ENCODE measurements at places on chromosomes 5 and 9. TPM values are rescaled to one million over a fixed set of nuclear protein-coding genes. Genes with fewer than 3 reads are reported as not detected.

TAS2R1 gene
- polyA plus RNA-seq: not detected

PCDHGB6 gene
- polyA plus RNA-seq: 4.3 TPM

GRCh38 chr9:138103849-138104206 is 226.2 kb downstream of the CACNA1B start:
- no peaks in the 10 kb centered on the region for H3K4me1 ChIP-seq
- H3K27me3 ChIP-seq: no peaks in the 10 kb centered on the region
- peak; percentile 35 for DNase-seq
- no peaks in the 10 kb centered on the region for H3K36me3 ChIP-seq

NR4A3 gene
- 0.05 TPM for polyA plus RNA-seq

OR1K1 gene
- not detected for polyA plus RNA-seq

DNA sequence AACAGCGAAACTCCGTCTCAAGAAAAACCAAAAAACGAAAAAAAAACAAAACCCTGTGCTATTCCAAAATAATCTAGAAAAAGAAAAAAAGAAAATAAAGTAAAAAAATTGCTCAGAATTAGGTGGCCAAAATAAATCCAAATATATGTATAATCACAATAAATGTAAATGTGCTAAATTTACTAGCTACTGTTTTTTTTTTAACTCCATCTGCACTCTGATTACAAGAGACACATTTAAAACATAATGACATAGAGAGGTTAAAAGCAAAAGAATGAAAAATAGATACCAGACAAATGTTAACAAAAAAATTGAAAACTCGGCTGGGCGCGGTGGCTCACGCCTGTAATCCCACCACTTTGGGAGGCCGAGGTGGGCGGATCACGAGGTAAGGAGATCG is 66.1 kb downstream of the FGF1 start:
- H3K27ac ChIP-seq: no peak overlapping the region
- no peaks in the 10 kb centered on the region for H3K27me3 ChIP-seq
- H3K4me1 ChIP-seq: no peaks in the 10 kb centered on the region
- DNase-seq: no peak
- no peak overlapping the region for H3K4me3 ChIP-seq
- no peaks in the 10 kb centered on the region for H3K36me3 ChIP-seq

GRCh38 chr9:136563646-136564325 is 17.9 kb upstream of the NOTCH1 start:
- DNase-seq: no peak
- no peaks in the 10 kb centered on the region for H3K36me3 ChIP-seq
- no peak overlapping the region for H3K4me3 ChIP-seq
- no peaks in the 10 kb centered on the region for H3K27me3 ChIP-seq
- H3K4me1 ChIP-seq: peaks cover 38% of the 10 kb centered on the region
- no peak overlapping the region for H3K27ac ChIP-seq

DNA sequence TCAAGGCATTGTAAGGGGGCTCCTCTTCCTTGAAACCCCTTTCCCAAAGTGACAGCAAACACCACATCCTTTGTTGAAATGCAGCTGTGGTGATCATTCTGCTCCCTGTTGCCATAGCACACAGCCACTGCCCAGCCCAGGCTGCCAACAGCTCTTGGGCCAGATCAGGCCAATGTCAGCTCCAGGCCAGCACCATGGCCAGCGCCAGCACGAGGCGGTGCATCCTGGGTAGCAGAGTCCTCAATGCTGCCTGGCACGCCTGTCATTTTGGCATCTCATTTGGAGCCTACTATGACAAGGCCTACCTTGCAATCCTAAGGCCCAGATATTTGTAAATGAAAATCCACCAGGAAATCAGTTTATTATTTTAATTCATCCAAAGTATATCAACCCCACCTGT is 390.6 kb downstream of the DNAH5 start:
- H3K27me3 ChIP-seq: no peaks in the 10 kb centered on the region
- no peaks in the 10 kb centered on the region for H3K4me1 ChIP-seq
- no peak overlapping the region for H3K4me3 ChIP-seq
- peak; percentile 82 for DNase-seq
- H3K36me3 ChIP-seq: no peaks in the 10 kb centered on the region

PCDH1 gene
- polyA plus RNA-seq: 120 TPM

GRCh38 chr9:21813575-21814473 is 11.4 kb downstream of the MTAP start:
- no peak overlapping the region for H3K27ac ChIP-seq
- H3K36me3 ChIP-seq: peaks cover 70% of the 10 kb centered on the region
- H3K27me3 ChIP-seq: no peaks in the 10 kb centered on the region
- no peak overlapping the region for H3K4me3 ChIP-seq
- peaks cover 2% of the 10 kb centered on the region for H3K4me1 ChIP-seq

GOLPH3 gene
- polyA plus RNA-seq: 36.6 TPM

- no peak overlapping the region for H3K4me3 ChIP-seq
- H3K4me1 ChIP-seq: no peaks in the 10 kb centered on the region
- H3K27ac ChIP-seq: no peak overlapping the region
- no peak for DNase-seq
- H3K36me3 ChIP-seq: no peaks in the 10 kb centered on the region
- H3K27me3 ChIP-seq: no peaks in the 10 kb centered on the region
Observed at GRCh38 chr5:62585751-62586150, 7.1 kb downstream of the LRRC70 start.

CDH12 gene
- polyA plus RNA-seq: not detected

DNA sequence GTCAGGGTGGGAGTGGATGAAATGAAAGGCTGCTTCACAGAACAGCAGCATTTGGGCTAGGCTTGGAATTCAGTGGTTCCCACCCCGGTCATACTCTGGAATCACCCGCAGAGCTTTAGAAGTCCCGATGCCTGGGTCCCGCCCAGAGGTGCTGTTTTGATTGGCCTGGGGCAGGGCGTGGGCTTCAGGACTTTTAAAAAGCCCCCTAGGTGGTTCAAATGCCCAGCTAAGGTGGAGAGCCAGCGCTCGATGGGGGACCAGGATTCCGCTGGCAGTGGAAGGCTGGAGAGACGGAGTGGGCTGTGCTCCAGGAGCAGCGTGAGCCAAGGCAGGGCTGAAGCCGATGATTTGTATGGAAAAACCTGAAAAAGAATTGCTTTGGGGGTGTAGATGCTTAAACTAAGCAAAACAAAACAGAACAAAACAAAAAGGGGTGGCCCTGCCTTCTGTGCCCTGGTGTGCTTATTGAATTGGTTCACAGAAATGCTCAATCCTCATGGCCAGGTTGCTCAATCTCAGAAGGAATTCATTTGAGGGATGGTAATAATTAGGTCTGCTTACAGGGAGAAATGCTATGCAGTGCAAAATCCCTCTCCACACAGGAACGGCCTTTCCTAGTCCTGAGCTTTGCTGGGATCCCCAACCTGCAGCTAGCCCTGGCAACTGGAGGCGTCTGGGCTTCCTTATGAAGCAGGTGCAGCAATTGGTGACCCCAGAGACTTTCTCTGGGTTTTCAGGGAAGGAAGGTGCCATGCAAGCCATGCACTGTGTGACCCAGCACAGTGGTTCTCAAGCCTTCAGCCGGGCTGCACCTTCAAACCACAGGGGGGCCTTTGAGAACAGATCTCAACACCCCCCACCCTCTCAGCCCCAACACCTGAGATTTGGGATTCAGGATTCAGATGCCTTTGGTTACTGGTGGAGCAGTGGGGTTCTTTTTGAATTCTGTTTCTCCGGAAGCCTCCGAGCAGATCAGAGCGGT is 174.0 kb upstream of the ZNF618 start:
- H3K4me3 ChIP-seq: no peak overlapping the region
- no peak for DNase-seq
- no peaks in the 10 kb centered on the region for H3K27me3 ChIP-seq

DNA sequence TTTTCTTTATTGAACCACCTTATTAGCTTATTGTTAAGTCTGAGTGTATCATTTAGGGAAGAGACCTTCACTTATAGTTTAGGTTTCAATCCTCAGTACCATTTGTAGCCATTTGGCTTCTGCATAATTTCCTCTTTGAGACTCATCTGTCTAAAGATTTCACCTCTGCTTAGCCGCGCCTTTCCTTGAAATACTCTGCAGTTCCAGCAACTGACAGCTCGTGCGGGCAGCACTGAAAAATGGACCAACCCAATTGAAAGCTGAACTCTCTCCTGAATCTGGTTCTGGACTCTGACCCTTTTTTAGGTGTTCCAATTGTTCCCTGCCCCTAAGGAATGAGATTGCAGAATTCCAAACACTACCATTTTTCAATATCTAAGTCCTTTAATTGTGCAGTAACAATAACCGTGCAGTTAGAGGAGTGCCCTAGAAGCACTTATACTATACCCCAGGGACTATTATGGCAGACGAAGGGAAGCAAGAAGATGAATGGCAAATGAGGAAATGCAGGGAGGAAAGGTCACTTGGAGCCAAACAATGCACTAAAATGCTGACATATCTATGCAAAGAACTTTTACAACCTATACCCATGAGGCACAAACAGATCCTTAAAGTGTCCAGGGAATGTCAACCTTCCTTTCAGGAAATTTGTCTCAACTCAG is 50.1 kb upstream of the PDE4D start:
- no peak overlapping the region for H3K4me3 ChIP-seq
- H3K4me1 ChIP-seq: no peaks in the 10 kb centered on the region
- H3K27ac ChIP-seq: no peak overlapping the region
- H3K27me3 ChIP-seq: no peaks in the 10 kb centered on the region

GRCh38 chr5:82664732-82665131 is 386.6 kb upstream of the RPS23 start:
- no peaks in the 10 kb centered on the region for H3K27me3 ChIP-seq
- no peak overlapping the region for H3K27ac ChIP-seq
- H3K4me1 ChIP-seq: no peaks in the 10 kb centered on the region
- H3K4me3 ChIP-seq: no peak overlapping the region
- no peak for DNase-seq

- H3K27me3 ChIP-seq: no peaks in the 10 kb centered on the region
- H3K4me3 ChIP-seq: no peak overlapping the region
- H3K4me1 ChIP-seq: no peaks in the 10 kb centered on the region
Observed at GRCh38 chr5:179221196-179221876, 123.9 kb downstream of the ADAMTS2 start.

- no peaks in the 10 kb centered on the region for H3K4me1 ChIP-seq
- no peak overlapping the region for H3K4me3 ChIP-seq
- no peak overlapping the region for H3K27ac ChIP-seq
- H3K27me3 ChIP-seq: no peaks in the 10 kb centered on the region
Observed at GRCh38 chr5:647727-648126, 35.6 kb downstream of the CEP72 start.

GRCh38 chr5:10064546-10065195 is 185.0 kb downstream of the ATPSCKMT start:
- no peaks in the 10 kb centered on the region for H3K27me3 ChIP-seq
- DNase-seq: no peak
- no peak overlapping the region for H3K4me3 ChIP-seq
- no peak overlapping the region for H3K27ac ChIP-seq
- no peaks in the 10 kb centered on the region for H3K36me3 ChIP-seq
- H3K4me1 ChIP-seq: no peaks in the 10 kb centered on the region

DNA sequence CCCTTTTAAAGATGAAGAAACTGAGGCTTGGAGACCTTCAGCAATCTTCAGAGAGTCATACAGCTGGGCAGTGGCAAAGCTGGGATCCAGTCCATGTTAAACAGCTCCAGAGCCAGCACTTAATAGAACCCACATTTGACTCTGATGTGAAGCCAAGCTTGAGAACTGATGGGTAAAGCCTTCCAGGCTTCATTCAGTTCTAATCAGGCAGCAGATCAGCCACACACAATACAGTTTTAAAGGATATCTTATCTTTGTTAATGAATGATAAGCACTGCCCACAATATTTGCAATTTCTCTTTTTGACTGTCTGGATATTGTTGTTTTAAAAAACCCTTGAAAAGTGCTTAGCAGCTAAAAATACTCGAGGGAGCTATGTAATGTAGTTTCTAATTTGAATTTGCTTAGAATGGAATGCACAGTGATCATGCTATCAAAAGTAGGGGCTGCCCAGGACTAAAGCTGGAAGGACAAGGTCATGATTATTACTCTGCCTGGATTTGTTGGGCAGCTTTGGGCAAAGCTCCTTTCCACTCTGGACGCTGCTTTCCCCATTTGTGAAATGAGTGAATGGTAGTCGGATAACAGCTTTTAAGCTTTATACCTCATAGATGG is 31.3 kb upstream of the HTR4 start:
- H3K36me3 ChIP-seq: no peaks in the 10 kb centered on the region
- no peak for DNase-seq
- H3K4me3 ChIP-seq: no peak overlapping the region

DNA sequence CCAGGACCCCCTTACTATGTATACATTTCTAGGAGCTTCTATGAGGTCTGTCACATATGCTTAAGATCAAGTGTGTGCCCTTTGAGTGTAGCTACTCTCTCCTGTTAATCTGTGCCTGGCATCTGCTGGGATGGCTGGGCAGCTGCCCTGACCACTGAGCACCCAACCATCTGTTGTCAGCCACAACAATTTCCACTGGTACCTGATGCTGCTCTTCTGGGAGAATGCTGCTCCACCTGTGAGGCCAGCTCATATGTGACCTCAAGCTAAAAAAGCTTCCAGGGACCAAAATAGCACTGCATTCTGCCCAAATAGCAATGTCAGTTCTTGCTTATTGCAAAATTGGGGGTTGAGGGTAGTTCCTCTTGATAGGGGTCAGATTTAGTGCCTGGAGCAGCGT is 595.6 kb downstream of the RAB3C start:
- no peak overlapping the region for H3K27ac ChIP-seq
- H3K4me3 ChIP-seq: no peak overlapping the region
- no peaks in the 10 kb centered on the region for H3K36me3 ChIP-seq

All from H1 (cell line).